ENCODE measurements at places on chromosomes 1 and 21.

- DNase-seq, result peak; percentile 50
- H3K4me1 ChIP-seq, result no peaks in the 10 kb centered on the region
- no peak overlapping the region for H3K4me3 ChIP-seq
- H3K36me3 ChIP-seq, result no peaks in the 10 kb centered on the region
- H3K27me3 ChIP-seq, result peaks cover 3% of the 10 kb centered on the region
- H3K27ac ChIP-seq, result no peak overlapping the region
Measured at GRCh38 chr1:30191154-30191702, 532.2 kb downstream of the MATN1 start.

GRCh38 chr1:44786138-44786840 is 1.7 kb downstream of the BEST4 start:
- peak; percentile 76 for DNase-seq
- peaks cover 8% of the 10 kb centered on the region for H3K4me1 ChIP-seq
- no peak overlapping the region for H3K27ac ChIP-seq
- H3K36me3 ChIP-seq, result peaks cover 3% of the 10 kb centered on the region

- no peaks in the 10 kb centered on the region for H3K4me1 ChIP-seq
- DNase-seq, result no peak
- H3K27me3 ChIP-seq, result no peaks in the 10 kb centered on the region
- H3K36me3 ChIP-seq, result no peaks in the 10 kb centered on the region
- H3K27ac ChIP-seq, result no peak overlapping the region
- H3K4me3 ChIP-seq, result no peak overlapping the region
Measured at GRCh38 chr1:17895986-17896385, 140.9 kb downstream of the ACTL8 start.

DNA sequence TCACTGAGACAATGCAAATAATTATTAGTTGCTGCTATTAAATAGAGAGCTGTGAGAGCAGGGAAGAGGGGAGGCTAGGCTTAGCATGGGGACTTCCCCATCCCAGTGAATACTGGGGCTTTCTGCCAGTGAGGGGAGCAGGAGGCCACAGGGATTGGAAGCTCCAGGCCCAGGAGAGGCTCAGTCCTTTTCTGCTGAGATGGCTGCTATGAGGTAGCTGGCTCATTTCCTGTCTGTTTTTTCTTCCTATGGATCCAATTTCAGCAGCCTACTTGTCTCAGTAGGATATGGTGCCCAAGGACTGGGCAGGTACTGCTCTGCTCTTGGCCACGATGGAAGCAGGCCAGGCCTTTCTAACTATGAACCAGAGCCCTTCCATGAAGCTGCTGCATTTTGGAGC is 10.0 kb downstream of the STMN1 start:
- H3K4me3 ChIP-seq, result no peak overlapping the region
- H3K27me3 ChIP-seq, result no peaks in the 10 kb centered on the region
- H3K4me1 ChIP-seq, result peaks cover 6% of the 10 kb centered on the region
- DNase-seq, result no peak

- H3K4me3 ChIP-seq, result no peak overlapping the region
- peak overlapping the region; percentile 83 for H3K27ac ChIP-seq
- H3K36me3 ChIP-seq, result no peaks in the 10 kb centered on the region
- peaks cover 12% of the 10 kb centered on the region for H3K4me1 ChIP-seq
- peak; percentile 87 for DNase-seq
Measured at GRCh38 chr1:159307346-159308020, 5.3 kb downstream of the FCER1A start.

DNA sequence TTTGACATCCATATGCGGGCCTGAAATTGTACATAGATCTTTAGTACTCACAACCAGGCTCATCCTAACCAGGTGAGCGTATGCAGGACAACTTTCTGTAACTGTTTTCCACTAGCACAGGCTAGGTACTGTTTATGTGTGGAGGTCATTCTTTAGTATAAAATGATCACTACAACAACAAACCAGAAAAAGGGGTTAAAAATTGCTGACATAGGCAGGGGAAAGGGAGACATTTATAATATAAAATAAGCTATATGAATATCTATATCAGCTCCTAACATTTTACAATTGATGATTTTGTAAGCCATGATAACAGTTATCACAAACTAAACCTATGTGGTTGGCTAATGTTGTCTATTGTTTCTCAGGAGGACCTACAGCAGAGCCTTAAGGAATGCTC is 37.6 kb downstream of the RGS5 start:
- no peak for DNase-seq

GRCh38 chr21:26473471-26473870 is 99.6 kb downstream of the CYYR1 start:
- H3K4me3 ChIP-seq, result no peak overlapping the region
- peaks cover 16% of the 10 kb centered on the region for H3K36me3 ChIP-seq
- no peak for DNase-seq
- H3K27ac ChIP-seq, result no peak overlapping the region
- H3K27me3 ChIP-seq, result no peaks in the 10 kb centered on the region

- H3K4me3 ChIP-seq, result no peak overlapping the region
- H3K4me1 ChIP-seq, result no peaks in the 10 kb centered on the region
- no peaks in the 10 kb centered on the region for H3K36me3 ChIP-seq
- no peaks in the 10 kb centered on the region for H3K27me3 ChIP-seq
- no peak for DNase-seq
- H3K27ac ChIP-seq, result no peak overlapping the region
Measured at GRCh38 chr1:15393475-15394257, 16.0 kb upstream of the EFHD2 start.

DNA sequence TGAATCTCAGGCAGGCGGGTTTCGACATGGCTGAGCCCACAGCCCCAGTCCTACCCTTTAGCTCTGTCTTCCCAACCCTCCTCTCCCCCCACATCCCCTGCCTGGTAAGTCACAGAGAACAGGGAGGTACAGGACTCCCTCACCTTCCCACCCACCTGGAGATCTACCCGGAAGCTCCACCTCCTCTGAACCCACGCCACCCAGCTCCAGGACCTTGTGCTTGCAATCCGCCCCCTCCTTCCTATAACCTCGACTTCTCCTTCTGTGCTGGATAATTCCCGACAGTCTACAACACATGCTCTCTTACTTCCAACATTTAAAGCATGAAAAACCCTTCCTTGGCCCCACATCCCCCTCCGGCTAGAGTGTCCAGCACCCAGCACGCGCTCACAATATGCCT is 22.3 kb downstream of the KIF17 start:
- DNase-seq, result no peak
- no peaks in the 10 kb centered on the region for H3K27me3 ChIP-seq
- no peak overlapping the region for H3K27ac ChIP-seq

DNA sequence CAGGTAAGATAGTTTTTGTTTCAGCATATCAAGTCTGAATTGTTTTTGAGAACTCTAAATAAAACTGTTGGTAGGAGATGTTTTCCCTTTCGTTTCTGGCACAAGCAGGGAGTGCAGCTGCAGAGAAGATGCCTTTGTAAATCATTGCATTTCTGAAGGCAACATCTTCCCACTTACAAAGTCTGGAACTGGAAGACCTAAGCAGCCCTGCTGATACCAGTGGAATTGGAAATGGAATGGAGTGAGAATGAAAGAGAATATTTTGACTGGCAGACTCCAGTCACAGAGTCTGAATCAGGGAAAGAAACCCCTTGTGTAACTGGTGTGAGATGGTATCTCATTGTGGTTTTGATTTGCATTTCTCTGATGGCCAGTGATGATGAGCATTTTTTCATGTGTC is 815.6 kb downstream of the LTN1 start:
- H3K4me3 ChIP-seq, result no peak overlapping the region
- H3K36me3 ChIP-seq, result no peaks in the 10 kb centered on the region
- peak; percentile 20 for DNase-seq

DNA sequence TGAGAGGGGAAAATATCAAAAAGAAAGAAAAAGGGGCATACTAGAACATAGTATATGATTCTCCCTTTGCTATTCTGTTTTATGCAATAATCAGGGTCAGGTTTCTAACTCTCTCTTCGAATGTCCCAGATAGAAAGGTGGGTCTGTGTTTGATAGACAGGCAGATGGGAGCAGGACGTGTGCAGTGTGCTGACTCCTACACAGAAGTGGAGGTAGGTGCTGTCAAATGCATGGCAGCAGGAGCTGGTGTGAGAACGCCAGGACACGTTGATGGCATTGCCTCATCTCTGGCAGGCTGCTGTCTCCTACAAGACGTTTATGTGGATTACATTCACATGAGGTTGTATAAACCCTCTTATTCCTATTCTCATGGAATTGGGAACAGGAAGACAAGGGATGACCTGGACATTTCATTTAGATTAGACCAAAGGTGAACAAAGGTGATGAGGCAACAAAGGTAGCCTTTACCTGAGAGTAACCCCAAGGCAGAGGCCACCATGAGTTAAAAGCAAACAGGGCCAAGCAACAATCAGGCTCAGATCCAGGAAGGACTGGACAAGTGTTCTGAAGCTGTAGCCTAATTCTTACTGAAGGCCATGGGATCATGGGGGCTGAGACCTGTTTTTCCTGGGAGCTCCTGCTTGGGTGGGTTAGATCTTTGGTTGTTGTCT is 37.8 kb downstream of the KCNK1 start:
- DNase-seq, result no peak
- peaks cover 4% of the 10 kb centered on the region for H3K27me3 ChIP-seq
- no peaks in the 10 kb centered on the region for H3K4me1 ChIP-seq
- no peaks in the 10 kb centered on the region for H3K36me3 ChIP-seq

- DNase-seq, result no peak
- no peak overlapping the region for H3K4me3 ChIP-seq
- H3K36me3 ChIP-seq, result no peaks in the 10 kb centered on the region
- no peaks in the 10 kb centered on the region for H3K4me1 ChIP-seq
- H3K27ac ChIP-seq, result no peak overlapping the region
- H3K27me3 ChIP-seq, result no peaks in the 10 kb centered on the region
Measured at GRCh38 chr1:69914976-69915765, 290.2 kb downstream of the LRRC40 start.

GRCh38 chr1:232476538-232476950 is 153.4 kb downstream of the SIPA1L2 start:
- H3K4me3 ChIP-seq, result no peak overlapping the region
- H3K4me1 ChIP-seq, result no peaks in the 10 kb centered on the region
- H3K27me3 ChIP-seq, result no peaks in the 10 kb centered on the region

GRCh38 chr1:158706096-158706495 is 5.6 kb upstream of the OR6K2 start:
- H3K4me3 ChIP-seq, result no peak overlapping the region
- no peak for DNase-seq
- no peaks in the 10 kb centered on the region for H3K36me3 ChIP-seq
- H3K27me3 ChIP-seq, result no peaks in the 10 kb centered on the region

- no peak for DNase-seq
- H3K36me3 ChIP-seq, result peaks cover 75% of the 10 kb centered on the region
- no peaks in the 10 kb centered on the region for H3K4me1 ChIP-seq
- no peaks in the 10 kb centered on the region for H3K27me3 ChIP-seq
- H3K27ac ChIP-seq, result peak overlapping the region; percentile 32
- H3K4me3 ChIP-seq, result no peak overlapping the region
Measured at GRCh38 chr1:25356848-25357247, 18.7 kb downstream of the TMEM50A start.

GRCh38 chr1:159889821-159890252 is 10.1 kb downstream of the CFAP45 start:
- H3K27ac ChIP-seq, result peak overlapping the region; percentile 3
- no peaks in the 10 kb centered on the region for H3K27me3 ChIP-seq
- DNase-seq, result peak; percentile 88
- H3K4me3 ChIP-seq, result no peak overlapping the region
- H3K4me1 ChIP-seq, result peaks cover 12% of the 10 kb centered on the region

- no peaks in the 10 kb centered on the region for H3K4me1 ChIP-seq
- H3K27me3 ChIP-seq, result no peaks in the 10 kb centered on the region
- no peaks in the 10 kb centered on the region for H3K36me3 ChIP-seq
- H3K4me3 ChIP-seq, result no peak overlapping the region
- DNase-seq, result no peak
- no peak overlapping the region for H3K27ac ChIP-seq
Measured at GRCh38 chr21:36852293-36852692, 114.2 kb downstream of the HLCS start.

- no peak for DNase-seq
- no peaks in the 10 kb centered on the region for H3K27me3 ChIP-seq
- no peaks in the 10 kb centered on the region for H3K36me3 ChIP-seq
- no peak overlapping the region for H3K4me3 ChIP-seq
- H3K4me1 ChIP-seq, result no peaks in the 10 kb centered on the region
Measured at GRCh38 chr1:71295350-71295749, 214.5 kb upstream of the ZRANB2 start.

- H3K4me1 ChIP-seq, result peaks cover 6% of the 10 kb centered on the region
- no peak for DNase-seq
- no peak overlapping the region for H3K27ac ChIP-seq
- peaks cover 36% of the 10 kb centered on the region for H3K27me3 ChIP-seq
- no peaks in the 10 kb centered on the region for H3K36me3 ChIP-seq
- no peak overlapping the region for H3K4me3 ChIP-seq
Measured at GRCh38 chr21:45022348-45022675, 52.1 kb upstream of the ADARB1 start.

DNA sequence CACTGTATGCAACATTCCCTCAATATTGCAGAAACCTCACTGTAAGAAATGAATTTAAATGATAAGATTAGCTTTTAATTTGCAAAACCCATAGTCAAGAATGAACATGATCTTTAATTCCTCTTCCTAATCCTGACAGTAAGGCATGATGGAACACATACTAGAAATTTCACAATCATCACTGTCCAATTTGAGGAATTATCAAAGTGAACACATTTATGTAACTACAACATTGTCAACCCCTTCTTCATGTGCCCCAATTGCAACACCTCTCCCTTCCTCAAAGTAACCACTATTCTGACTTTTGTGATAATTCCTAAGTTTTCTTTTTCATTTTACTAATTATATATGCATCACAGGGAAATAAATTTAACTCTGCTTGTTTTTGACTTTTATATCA is 103.1 kb downstream of the LHX8 start:
- H3K27ac ChIP-seq, result no peak overlapping the region
- H3K4me1 ChIP-seq, result no peaks in the 10 kb centered on the region
- no peak overlapping the region for H3K4me3 ChIP-seq

- no peak for DNase-seq
- H3K36me3 ChIP-seq, result no peaks in the 10 kb centered on the region
- no peak overlapping the region for H3K27ac ChIP-seq
- no peaks in the 10 kb centered on the region for H3K4me1 ChIP-seq
- H3K4me3 ChIP-seq, result no peak overlapping the region
- H3K27me3 ChIP-seq, result peaks cover 23% of the 10 kb centered on the region
Measured at GRCh38 chr1:38541223-38541622, 318.3 kb downstream of the RRAGC start.

DNA sequence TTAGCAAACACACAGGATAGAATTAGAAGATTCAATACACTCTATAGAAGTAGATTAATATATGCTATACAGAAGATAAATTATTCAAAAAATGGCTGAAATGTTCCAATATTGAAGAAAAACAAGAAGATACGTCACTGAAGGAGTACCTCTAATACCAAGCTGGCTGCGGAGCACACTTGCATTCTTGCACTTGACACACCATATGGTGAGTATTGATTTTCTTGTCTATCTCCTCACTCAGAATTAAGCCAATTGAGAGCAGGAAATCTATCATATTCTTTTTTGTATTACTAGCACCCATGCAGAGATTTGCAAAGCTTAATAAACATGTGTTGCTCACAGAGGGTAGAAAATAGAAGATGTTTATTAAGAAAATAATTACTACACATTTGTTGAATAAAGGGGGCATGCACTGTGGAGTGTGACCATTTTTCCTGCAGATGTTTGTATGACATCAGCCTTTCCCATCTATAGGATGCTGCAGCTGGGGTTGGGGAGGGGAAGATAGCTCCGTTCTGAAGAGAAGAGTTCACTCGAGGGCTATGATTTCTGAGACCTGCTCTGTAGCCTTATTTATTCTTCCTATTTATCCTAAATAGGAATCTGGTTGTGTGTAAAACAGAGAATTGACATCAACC is 318.1 kb downstream of the HHIPL2 start:
- no peak overlapping the region for H3K4me3 ChIP-seq
- H3K27ac ChIP-seq, result no peak overlapping the region

- H3K4me1 ChIP-seq, result no peaks in the 10 kb centered on the region
- H3K36me3 ChIP-seq, result peaks cover 8% of the 10 kb centered on the region
- H3K27ac ChIP-seq, result no peak overlapping the region
- H3K4me3 ChIP-seq, result no peak overlapping the region
- no peaks in the 10 kb centered on the region for H3K27me3 ChIP-seq
Measured at GRCh38 chr1:30986755-30987154, 78.2 kb upstream of the SDC3 start.
